ENCODE measurements at places on chromosomes 12 and 14.
A peak's percentile ranks its signal among the peaks of the same experiment; 100 is the strongest.

DNA sequence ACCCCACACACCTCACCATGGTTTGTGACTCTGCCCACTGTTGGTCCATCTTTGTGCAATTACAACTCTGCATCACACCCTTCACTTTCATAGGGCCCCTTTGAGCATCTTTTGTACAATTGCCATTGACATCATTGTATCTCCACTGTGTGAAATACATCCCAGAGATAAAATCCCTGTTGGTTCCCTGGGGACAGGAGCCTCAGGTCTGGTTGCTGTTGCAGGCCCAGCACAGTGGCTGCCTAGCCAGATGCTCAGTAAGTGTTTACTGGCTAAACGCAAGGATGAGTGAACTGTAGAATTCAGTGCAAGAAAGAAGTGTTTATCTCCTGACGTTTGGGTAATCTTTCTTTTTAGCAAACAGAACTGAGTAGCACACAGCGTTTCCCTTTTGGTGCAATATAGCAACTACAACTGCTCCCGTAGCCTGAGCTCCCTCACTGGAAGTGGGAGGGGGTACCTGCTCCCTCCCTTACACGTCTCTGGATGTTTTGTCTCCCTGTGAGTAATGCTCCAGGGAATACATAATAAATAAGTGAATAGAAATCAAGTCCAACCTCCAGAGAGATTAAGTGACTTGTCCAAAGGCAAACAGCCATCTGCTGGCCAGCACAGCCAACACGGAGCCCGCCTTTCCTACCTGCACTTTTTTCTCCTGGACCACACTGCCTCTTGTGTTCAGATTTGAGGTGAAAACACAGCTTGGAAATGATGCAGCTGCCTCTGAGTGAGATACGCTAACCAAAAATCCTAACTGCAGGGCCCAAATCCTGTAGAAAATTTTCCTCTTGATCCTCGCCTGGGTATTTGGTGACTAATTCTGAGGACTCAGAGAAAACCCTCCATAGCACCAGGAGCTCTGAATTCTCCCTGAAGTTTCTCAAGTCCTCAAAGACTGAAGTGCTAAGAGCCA is 27.4 kb downstream of the GALNT16 start:
- DNase-seq = no peak

DNA sequence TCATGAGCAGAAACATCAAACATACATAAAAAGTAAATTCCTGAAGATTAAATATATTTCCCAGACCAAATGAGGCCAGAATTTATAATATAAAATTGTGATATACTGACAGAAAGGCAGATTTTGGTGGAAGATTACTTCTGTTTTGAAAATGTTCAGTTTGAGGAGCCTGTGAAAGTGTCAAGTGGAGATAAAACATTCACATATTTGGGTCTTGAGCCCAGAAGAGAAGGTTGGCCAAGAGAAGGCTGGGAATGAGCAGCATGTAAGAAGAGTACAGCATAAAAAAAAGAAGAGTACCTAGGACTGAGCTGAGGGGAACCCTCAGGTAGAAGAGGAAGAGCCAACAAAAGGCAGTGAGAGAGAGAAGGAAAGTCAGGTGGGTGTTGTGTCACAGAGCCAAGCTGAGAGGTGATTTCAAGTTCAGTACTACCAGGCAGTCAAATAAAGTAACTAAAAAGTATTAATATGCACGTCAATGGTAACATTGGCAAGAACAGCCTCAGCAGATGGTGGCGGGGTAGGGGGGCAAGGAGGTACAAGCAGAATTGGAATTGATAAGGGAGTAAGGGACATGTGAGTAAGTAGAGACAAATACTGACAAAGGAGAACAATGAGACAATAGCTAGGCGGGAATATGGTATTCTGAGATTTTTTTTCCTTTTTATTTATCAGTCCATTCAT is 120.7 kb upstream of the TTC7B start:
- no peak for DNase-seq

DNA sequence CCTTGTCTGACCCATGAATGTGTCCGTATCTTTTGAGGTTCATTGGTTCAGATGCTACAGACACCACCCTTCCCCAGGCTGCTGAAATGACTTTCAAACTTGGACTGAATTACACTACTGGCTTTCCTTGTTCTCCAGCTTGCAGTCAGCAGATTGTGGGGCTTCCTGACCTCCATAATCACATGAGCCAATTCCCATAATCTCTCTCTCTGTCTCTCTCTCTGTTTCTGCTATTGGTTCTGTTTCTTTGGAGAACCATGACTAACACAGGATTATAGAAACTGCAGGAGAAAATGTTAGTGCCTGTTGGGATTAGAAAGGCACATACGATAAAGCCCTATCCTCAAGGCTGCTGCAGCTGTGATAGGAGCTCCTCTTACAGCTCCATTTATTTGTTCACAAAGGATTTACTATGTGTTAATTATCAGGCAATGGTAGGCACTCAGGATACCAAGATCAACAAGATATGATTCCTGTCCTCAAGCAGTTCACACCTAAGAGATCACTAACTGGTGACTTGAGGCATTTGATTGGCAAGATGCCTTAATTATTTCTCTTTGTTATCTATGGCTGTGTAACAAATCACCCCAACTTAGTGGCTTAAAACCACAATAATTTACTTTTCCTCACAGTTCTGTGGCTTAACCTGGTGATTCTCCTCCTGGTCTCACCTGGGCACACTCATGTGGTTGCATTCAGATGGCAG is 10.2 kb upstream of the NYNRIN start:
- no peak for DNase-seq

DNA sequence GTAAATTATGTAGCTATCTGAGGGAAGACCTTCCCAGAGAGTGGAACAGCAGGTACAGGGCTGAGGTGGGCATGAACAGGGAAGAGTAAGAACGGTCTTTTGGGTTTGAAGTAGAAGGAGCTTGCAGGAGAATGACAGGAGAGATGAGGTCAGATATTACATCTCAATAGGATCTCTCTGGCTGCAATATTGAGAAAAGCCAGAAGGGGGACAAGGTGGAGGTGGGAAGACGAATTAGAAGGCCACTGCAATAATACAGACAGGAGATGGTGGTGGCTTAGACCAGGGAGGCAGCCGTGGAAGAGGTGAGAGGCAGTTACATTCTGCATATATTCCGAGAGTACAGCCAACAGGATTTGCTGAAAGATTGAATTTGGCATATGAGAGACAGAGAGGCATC is 310.2 kb downstream of the APAF1 start:
- no peak for DNase-seq

GRCh38 chr14:70555890-70556289 is 21.1 kb upstream of the ADAM20 start:
- no peak for DNase-seq

GRCh38 chr14:76577090-76577489 is 184.2 kb upstream of the VASH1 start:
- no peak for DNase-seq

DNA sequence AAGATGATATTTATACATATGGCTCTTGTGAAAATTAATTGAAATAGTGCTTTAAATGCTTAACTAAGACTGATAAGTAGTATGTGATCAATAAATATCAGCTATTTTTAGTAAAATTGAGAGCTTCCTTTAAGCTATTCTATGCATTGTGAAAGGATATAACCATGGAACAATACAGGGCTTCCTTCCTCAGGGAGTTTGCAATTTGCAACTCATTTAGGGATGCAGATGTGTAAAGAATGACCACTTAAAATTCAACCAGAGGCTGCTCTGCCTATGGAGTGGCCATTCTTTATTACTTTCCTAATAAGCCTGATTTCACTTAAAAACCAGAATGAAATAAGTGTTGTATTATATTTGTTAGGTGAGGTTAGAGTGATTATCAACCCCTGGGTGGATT is 103.2 kb upstream of the PRICKLE1 start:
- no peak for DNase-seq

- DNase-seq = no peak
These were observed 1044.8 kb downstream of the FLRT2 start for GRCh38 chr14:86574778-86575129.

GRCh38 chr12:75798136-75798926 is 233.2 kb downstream of the PHLDA1 start:
- no peak for DNase-seq

- DNase-seq = no peak
These were observed 392.9 kb downstream of the NOVA1 start for GRCh38 chr14:26204728-26205479.

DNA sequence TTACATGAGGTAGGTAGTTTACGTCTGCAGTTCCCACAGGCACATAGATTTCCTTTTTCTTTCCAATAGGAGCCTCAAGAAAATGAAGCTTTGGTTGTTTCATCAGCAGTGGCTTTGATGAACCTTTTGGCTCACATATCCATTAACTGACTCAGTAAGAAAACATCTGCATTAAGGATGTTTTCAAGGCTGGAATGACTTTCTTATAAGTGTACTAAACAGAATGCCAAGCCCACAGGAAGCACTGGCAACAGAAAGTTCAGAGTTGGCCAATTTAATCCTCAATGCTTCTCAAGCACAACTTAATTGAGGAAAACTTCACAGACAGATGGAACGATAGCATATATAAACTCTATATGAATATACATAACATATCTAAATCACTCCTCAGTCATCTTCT is 63.5 kb downstream of the ST8SIA1 start:
- DNase-seq = peak; percentile 24

DNA sequence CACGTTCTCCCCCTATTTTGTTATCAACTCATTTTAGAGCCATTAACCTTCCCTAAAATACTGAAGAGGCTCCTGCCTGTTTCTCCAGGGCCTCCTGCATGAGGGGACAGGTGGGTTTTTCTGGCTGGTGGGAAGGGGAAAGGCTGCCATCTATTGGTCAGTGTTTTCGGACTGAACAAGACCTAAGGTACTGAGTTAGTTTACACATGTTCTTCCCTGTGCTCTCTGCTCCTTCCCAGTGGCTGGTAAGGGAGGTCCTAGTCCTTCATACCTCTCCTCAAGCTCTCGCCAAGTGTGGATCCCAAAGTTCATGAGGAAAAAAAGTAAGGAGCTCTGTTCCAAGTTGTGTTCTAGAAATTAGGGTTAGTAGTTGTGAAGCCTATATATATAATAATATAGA is 357.5 kb downstream of the FSCB start:
- DNase-seq = no peak

GRCh38 chr12:130076752-130077151 is 85.5 kb upstream of the FZD10 start:
- DNase-seq = no peak

- DNase-seq = no peak
These were observed 586.7 kb downstream of the ETNK1 start for GRCh38 chr12:23211384-23212320.

GRCh38 chr14:73252491-73253322 is 15.4 kb downstream of the PAPLN start:
- DNase-seq = no peak

- no peak for DNase-seq
These were observed 19.7 kb downstream of the BTBD6 start for GRCh38 chr14:105267820-105268548.

- DNase-seq = no peak
These were observed 51.8 kb upstream of the HIF1A start for GRCh38 chr14:61643555-61643954.

DNA sequence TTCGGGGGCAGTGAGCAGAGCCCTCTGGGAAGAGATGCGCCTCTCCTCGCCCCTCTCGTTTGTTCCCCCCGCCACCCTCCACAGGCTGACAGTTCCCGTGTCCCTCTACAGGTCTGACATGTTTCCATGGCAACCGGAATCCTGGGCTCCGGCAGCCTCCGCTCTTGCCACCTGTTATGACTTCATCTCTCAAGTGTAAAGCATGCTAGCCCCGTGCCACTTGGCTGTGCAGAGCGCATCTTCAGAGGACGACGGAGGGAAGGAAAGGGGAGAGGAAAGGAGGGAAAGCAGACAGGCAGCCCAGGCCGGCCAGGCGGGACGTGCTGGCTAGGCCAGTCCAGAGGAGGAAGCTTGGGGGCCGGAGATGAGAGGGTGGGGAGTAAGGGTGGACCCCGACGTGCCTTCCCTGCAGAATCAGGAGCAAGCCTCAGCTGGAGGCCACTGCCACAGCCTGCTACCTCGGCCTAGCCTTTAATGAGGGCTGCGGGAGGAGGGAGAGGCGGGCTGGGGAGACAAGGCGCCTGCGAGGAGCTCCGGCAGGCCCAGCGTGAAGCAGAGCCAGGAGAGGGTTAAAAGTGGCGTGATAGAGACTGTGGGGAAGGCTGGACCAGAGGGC is 214.3 kb downstream of the DPF3 start:
- no peak for DNase-seq

- DNase-seq = no peak
These were observed 29.8 kb downstream of the MED21 start for GRCh38 chr12:27052176-27052575.

GRCh38 chr12:29503283-29503682 is 5.8 kb upstream of the OVCH1 start:
- no peak for DNase-seq

GRCh38 chr12:4987076-4988046 is 56.3 kb upstream of the KCNA5 start:
- no peak for DNase-seq

DNA sequence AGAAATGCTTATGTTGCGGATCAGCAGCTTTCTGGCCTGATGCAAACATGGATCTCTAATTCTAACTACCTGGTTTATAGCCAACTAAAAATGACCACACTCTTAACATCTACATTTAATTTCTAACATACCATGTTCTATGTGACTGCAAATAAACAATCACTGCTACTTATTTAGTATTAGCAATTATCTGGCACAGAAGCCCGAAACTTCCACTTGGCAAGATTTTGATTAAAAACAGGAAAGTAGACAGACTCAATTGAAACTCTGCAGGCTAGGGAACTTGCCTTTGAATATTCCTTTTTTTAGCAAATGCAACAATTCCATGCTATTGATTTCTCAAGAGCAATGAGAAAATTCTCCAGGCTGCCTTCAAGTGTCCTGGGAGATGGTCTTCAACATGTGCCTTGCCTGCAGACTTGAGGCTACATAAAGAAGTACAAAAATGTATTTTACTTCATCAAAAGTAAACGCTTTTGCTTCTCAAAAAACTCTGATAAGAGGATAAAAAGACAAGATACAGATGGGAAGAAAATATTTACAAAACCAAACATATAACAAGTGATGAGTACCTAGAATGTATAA is 9.1 kb upstream of the TMCC3 start:
- DNase-seq = no peak

- DNase-seq = no peak
These were observed 65.1 kb upstream of the SRSF5 start for GRCh38 chr14:69701857-69702256.

GRCh38 chr12:127383281-127383680 is 883.7 kb upstream of the TMEM132C start:
- DNase-seq = no peak

DNA sequence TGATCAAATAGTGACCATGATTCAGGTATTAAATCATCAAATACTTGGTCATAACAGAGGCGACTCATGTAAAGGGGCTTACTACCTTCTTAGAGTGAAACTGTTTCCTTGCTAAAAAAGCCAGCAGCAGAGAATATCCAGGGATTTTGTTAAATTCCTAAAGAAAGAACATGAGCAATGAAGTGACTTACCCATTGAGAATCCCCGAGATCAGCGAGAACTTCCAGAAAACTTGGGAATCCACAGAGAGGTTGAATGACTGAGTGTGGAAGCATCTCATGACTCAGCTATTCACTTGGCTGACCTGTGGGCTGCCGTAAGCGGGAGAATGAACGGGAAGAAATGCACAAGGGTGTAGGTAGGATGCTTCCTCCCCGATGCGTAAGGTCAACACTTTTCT is 85.3 kb upstream of the KCNA1 start:
- no peak for DNase-seq
